K562 (cell line): ENCODE measurements at places on chromosomes 13 and 19.

GRCh38 chr13:55062662-55063061, 2034.0 kb downstream of the OLFM4 start:
- no peak for DNase-seq

GRCh38 chr13:76489274-76489673, 396.9 kb downstream of the KCTD12 start:
- DNase-seq = no peak

- DNase-seq = no peak
These were observed 53.3 kb downstream of the CEBPG start for GRCh38 chr19:33426621-33427361.

DNA sequence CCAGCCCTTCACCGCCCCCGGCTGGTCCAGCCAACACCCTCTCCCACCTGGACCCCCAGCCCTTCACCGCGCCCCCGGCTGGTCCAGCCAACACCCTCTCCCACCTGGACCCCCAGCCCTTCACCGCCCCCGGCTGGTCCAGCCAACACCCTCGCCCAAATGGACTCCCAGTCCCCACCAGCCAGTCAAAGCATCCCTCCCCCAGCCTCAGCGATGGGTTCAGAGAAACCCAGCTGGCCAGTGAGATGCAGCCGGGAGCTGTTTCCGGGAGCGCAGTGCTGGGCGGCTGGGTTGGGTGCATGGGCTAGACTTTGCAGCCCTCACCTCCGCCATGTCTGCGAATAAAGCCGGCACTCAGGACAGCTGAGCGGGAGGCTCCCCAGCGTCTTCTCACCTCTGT, 6.5 kb upstream of the CDC34 start:
- DNase-seq = no peak
